SK-N-SH treated with all-trans-retinoic acid at 6 μM for 48 hours (cell line): ENCODE measurements at places on chromosomes 6 and 20.

GRCh38 chr20:36835025-36835424 is 40.9 kb upstream of the TLDC2 start:
- no peak for ATAC-seq

DNA sequence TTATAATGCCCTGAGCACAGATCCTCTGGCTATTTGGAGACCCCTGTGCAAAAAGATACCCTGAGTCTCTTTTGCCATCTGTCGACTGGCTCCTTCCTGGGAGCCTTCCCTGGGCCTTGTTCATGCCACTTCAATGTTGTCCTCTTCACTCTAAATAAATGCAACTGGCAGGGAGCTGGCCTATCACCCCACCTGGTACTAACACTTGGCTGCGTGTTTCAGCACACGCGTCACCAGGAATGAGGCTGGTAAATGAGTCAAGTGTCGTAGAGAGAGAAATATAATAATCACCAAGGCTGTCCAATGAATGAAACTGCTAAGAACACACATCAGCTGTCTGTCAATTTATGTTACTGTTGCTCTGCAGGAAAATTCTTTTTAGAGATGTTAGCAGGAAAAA is 374.6 kb upstream of the JARID2 start:
- no peak for ATAC-seq

DNA sequence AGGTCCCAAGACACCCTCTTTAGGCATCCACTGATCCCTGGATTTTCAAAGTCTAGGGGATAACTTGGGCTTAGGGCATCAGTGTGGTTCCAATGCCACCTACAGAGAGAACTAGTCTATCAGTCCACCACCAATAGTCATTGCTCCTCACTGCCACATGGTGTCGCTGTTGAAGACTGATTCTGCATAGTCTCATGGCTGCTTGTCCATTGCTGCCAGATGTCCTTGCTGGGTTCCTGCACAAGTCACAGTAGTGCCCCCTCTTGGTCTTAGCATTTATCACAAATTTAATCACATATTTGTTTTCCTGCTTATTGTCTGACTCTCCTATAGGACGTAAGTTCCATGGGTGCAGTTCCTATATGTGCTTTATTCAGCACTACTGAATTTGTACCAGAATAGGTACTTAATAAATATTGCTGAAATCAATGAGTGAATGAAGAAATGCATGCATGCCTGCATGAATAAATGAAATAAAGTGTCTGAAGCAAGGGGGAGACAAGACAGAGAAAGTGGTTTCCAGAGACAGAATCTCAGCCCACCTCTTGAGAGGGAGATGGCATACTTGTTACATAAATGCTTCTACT is 45.9 kb upstream of the RALY start:
- 0 out of 3 replicates have a peak, but pooled peaks have one; percentile 32 for ATAC-seq

GRCh38 chr6:3109761-3110160 is 8.8 kb upstream of the BPHL start:
- no peak for ATAC-seq

DNA sequence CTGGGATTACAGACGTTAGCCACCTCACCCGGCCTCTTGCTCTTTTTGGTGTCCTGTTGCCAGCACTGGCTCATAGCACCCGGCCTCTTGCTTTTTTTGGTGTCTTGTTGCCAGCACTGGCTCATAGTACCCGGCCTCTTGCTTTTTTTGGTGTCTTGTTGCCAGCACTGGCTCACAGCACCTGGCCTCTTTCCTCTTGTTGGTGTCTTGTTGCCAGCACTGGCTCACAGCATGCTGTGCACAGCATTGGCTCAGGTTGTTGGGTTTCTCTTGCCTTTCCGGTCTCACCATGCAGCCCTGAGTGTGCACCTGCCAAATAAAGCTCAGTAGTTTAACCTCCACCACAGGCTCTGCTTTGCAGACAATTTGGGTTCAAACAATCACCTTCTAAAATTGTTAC is 208.2 kb downstream of the THBS2 start:
- no peak for ATAC-seq

DNA sequence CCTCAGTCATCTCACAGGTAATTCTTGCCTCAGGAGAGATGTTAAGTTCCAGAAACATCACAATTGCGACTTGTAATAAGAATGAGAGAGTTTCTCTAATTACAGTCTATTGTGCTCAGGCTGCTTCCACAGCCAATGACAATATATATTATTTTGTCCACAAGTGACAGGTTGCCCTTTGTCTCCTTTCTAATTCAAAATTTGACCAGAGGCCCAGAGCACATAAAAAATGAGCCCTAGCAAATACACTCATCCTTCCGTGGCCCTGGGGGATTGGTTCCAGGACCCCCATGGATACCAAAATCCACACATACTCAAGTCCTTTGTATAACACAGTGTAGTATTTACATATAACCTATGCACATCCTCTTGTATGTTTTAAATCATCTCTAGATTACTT is 88.1 kb upstream of the TMEM170B start:
- ATAC-seq = no peak

DNA sequence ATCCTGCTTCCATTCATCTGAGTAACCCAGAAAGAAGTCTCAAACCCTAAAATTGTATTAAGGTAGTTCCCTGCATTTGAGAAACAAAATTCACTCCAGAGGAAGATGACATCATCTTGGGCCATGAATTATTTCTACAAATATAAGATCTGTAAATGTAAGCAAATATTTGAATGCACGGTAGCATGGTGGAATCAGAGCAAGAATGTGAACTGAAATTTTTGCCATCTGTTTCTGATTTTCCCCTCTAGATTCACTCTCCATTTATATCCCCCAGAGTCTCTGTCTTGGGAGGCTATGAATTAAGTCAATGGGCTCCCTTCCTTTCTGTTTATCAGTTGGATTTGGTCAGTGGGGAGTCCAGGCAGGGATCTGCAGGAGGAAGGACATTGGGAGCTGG is 5.8 kb upstream of the MAP3K5 start:
- ATAC-seq = no peak
